ENCODE measurements at places on chromosomes 3 and 15.

DNA sequence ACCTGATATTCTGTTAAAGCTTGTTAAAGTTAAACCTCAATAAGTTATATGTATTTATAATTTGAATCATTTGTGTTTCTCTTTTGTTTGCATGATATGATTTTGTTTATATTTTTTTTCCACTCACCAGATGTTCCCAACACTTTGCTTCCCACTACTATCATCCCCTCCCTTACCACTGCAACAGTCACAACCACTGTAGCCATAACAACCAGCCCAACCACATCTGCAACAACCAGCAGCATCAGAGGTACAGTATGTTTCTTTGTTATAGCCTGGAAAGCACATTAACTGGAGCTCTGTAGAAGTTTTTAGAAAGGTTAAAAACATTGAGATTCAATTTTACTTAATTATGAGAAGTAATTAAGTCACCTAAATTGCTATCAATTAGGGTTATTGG is 1011.9 kb downstream of the VGLL3 start:
- no peak for DNase-seq

DNA sequence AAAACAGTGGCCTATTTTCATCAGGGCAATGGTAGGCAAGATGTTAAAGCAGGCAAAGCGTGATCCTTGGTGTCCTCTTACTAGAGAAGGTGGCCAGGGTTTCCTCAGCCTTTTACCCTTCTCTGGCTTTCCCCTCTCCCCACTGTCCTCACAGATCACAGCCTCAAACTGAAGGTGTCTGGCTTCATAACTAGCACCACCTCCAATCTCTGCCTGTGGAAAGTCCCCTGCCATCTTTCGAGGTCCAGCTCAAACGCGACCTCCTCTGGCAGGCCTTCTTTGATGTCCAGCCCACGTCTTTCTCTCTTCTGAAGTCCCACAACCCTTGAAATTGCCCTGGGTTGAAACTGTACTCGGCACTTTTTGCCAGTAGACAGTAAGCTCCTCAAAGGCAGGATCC is 35.9 kb downstream of the CYP19A1 start:
- no peak for DNase-seq

DNA sequence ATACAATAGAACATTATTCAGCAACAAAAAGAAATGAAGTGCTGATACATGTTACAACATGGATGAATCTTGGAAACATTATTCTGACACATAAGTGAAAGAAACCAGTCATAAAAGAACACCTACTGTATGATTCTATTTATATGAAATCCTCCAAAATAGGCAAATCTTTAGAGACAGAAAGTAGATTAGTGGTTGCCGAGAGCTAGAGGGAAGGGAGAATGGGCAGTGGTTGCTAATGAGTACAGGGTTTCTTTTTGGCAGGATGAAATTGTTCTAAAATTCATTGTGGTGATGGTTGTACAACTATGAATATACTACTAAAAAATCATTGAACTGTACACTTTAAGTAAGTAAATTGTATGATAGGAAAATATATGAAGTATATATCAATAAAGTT is 6.3 kb upstream of the LRRC58 start:
- DNase-seq: no peak

- no peak for DNase-seq
Observed at GRCh38 chr3:186798239-186798874, 7.9 kb downstream of the RFC4 start.

DNA sequence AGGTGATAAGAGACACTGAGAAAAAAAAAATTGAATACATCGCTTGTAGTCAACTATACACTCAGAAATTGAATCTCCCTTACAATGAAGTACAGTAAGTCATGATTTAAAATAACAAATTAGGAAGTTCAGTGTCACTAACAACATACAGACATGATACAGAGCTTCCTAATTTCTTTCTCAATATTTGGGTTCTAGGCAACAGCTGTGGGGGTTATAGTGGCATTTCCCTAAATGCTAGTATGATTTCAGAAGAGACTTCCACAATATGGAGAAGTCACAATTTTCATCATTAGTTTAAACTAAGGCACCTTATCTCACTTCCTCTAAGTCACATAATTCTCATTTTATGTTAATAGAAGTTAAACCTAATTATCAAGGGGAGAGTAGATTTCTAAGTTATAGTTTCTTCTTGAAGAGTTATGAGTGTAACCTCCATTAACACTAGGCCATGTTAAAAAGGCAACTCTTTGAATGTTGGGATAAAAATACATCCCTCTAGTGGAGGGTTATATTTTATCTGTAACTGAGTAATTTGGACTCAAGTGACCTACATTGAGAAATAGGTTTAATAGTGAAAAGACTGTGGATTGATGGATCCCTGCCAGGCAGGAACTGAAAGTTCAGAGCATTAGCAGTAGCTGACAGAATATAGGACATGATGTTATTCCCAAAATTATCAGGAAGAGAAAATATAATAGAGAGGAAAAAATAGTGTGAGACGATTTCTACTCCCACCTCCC is 286.0 kb upstream of the SUCLG2 start:
- peak; percentile 1 for DNase-seq

DNA sequence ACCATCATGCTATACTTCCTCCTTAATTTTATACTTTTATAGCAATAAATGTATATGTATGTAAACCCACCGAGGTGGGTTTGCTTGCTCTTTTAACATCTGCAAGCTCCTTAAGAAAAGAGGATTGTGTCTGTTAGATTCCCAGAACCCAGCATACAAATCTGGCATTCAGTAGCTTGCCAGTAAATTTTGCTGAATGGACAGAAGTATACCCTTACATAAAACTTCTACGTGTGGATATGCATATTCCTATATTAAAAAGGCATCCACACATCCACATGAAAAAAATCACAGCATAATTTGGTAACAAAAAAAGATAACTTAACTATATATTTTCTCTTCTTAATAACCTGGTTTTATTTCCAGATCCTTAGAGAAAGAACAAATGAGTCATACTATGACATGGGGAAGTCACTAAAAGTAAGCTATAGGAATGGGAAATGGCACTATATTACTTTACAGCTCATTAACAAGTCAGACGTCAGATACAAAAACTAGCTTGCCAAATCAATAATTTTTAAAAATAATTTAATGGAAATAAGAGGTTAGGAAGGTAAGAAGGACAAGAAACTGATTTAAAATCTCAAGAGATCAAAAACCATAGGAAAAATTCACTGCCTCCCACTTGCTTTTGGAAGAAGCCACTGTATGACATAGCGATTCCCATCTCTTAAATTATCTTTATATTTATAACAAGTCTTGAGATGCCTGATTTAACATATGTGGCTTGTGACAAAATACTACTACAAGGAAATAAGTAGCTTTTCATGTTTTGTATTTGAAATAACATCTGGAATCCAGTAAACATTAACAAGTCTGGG is 68.7 kb downstream of the SUMF1 start:
- no peak for DNase-seq

- DNase-seq: no peak
Observed at GRCh38 chr3:82144811-82145210, 383.4 kb upstream of the GBE1 start.
